ENCODE measurements at places on chromosomes 7 and 10.

- no peak for DNase-seq
Observed at GRCh38 chr10:100888957-100889356, 23.8 kb upstream of the SLF2 start.

GRCh38 chr7:142722248-142722794 lies 27.0 kb upstream of the PRSS1 start:
- no peak for DNase-seq

GRCh38 chr10:63210611-63211196 lies 77.6 kb downstream of the NRBF2 start:
- no peak for DNase-seq

DNA sequence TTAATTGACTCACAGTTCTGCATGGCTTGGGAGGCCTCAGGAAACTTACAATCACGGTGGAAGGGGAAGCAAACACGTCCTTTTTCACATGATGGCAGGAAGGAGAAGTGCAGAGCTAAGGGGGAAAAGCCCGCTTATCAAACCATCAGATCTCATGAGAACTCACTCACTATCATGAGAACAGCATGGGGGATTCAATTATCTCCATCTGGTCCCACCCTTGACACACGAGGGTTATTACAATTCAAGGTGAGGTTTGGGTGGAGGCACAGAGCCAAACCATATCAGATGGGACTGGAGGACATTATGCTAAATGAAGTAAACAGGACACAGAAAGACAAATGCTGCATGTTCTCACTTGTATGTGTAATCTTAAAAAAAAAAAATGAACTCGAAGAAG lies 141.4 kb upstream of the HABP2 start:
- DNase-seq: no peak

GRCh38 chr10:118939211-118940007 lies 90.1 kb upstream of the NANOS1 start:
- DNase-seq: no peak

DNA sequence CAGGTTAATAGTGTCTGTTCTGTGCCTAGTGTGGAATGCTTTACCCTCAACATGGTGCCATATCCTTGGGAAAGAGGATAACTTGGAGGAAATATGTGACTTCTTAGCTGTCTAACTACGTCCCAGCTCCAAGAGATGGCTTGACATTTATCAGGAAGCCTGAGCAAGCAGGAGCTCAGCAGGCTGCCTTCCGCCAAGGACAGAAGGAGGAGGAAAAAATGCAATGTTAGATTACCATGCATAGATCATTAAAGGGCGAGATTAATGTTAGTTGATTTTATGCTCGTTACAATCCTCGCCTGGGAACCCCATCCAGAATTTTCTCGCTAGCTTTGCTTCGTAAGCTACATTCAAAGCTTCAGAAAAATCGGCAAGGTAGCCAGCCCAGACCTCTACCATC lies 97.8 kb downstream of the GFRA1 start:
- DNase-seq: no peak

GRCh38 chr7:95056107-95056739 lies 148.8 kb downstream of the PPP1R9A start:
- DNase-seq: no peak

DNA sequence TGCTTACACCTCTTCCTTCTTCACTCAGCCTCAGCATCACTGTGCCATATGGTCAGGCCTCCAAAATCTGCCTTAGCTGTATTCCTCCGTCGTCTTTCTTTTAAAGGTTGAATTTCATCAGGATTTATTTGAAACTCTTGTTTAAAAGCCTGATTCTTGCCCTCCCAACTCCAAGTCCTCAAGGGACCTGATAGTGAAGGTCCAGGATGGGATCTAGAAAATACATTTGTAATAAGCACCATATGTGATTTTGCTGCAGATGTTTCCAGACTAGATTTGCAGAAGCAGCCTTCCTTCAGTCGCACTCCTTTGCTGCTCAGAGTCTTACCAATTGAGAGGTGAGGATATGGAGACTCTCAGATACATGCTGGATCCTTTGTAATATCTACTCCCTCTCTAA lies 101.0 kb upstream of the ANKRD1 start:
- no peak for DNase-seq

- no peak for DNase-seq
Observed at GRCh38 chr7:92705831-92706230, 115.6 kb upstream of the FAM133B start.

- no peak for DNase-seq
Observed at GRCh38 chr10:97454330-97455036, 8.5 kb downstream of the ZDHHC16 start.

DNA sequence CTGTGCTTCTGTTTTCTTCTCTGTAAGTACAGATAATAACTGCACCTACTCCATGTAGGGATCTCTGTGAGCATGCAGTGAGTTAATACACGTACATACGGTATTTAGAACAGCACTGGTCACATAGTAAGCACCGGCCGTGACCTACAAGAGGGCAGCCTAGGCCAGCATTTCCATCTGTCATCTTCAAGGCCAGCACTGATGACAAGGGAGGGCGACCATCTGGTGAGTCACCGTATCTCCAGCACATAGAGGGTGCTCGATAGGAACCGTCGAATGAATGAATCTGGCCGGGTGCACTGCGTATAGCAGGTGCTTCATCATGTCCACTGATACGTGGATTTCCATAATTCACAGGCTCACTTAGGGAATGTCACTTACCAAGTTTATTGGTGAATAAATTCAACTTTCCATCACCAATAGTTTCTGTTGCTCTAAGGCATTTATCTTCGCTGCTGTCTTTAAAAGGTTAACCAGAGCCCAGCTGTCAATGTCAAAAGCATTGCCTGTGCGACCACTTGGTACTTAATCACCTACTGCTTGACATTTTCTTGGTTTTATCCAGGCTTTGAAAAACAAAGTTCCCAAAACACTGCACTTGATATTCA lies 8.3 kb downstream of the NOD1 start:
- DNase-seq: no peak

- DNase-seq: no peak
Observed at GRCh38 chr7:157853789-157854065, 516.9 kb downstream of the DNAJB6 start.

DNA sequence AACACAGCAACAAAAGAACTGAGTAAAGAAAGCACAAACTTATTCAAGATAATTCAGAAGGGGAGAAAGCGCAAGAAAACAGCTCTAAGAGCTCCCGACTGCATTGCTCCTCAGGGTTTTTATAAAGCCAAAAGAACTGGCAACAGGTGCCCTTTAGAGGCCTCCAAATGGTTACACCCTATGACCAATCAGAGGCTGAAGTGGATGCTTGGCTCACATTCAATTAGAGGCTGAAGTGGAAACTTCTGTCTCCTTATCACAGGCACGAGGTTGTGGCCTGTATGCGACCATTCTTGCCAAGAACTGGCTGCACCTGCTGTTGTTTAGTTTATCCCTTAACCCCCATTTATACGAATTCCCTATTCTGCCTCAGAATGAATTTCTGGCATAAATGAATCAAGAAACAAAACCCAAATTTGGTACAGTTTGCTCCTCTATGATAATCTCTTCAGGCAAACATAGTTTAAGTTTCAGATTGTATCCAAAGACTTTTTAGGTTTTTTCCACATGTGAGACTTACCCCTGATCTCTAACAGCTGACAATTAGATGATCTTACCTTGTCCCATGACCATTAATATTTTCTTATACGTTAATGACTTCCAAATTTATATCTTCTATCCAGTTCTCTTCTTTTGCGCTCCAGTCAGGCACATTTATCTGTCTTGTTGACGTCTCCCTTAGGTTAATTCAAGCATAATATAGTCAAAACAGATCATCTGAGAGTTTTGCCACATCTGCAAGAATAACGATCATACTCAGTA lies 504.8 kb downstream of the NXPH1 start:
- no peak for DNase-seq

- DNase-seq: no peak
Observed at GRCh38 chr10:102773320-102773719, 29.6 kb downstream of the WBP1L start.

DNA sequence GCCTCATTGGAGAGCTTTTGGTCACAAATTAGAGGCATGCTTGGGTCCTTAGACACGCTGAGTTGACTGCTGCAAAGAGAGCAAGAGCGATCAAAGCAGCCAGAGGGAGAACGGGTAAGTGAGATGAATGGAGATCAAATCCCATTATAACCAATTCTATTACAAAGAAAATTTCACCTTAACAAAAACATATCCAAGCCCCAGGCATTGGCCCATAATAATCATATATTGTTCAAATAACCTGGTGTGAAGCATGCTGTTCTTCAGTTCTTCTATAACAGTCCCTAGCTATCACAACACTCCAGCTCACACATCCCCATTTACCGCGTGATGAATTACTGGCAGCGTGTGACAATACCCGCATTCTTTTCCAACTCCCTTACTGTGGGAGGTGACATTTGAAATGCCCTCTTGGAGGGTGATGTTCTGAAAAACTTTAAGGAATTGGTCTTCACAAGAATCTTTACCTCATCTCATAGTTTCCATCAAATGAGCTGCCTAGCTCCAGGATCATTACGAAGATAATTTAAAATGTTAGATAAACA lies 156.1 kb upstream of the PLXNA4 start:
- DNase-seq: no peak

DNA sequence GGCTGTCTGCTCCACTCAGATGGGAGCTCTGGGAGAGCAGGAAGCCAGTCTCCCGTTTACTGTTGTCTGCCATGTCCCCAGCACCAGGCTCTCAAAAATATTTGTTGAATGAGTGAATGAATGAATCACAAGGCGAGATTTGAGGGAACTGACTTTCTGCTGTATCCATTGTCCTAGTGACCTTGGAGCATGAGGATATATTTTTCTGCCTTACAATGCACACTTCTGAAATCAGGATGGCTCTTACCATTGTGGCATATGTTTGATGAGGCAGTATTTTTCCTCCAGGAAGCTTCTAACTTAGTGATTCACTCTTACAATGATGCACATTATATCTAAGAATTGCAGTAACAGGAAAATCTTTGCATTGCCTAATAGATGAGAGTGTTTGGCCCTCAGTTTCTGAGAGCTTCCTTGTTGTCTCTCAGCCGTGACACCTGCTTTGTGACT lies 136.4 kb downstream of the RPS24 start:
- no peak for DNase-seq

- DNase-seq: no peak
Observed at GRCh38 chr10:25176421-25176968, 1.7 kb downstream of the GPR158 start.

- DNase-seq: no peak
Observed at GRCh38 chr10:75272896-75273295, 37.1 kb upstream of the COMTD1 start.

GRCh38 chr10:47283101-47283630 lies 16.8 kb upstream of the GDF10 start:
- DNase-seq: no peak

GRCh38 chr10:80498078-80498832 lies 39.4 kb upstream of the SH2D4B start:
- no peak for DNase-seq

DNA sequence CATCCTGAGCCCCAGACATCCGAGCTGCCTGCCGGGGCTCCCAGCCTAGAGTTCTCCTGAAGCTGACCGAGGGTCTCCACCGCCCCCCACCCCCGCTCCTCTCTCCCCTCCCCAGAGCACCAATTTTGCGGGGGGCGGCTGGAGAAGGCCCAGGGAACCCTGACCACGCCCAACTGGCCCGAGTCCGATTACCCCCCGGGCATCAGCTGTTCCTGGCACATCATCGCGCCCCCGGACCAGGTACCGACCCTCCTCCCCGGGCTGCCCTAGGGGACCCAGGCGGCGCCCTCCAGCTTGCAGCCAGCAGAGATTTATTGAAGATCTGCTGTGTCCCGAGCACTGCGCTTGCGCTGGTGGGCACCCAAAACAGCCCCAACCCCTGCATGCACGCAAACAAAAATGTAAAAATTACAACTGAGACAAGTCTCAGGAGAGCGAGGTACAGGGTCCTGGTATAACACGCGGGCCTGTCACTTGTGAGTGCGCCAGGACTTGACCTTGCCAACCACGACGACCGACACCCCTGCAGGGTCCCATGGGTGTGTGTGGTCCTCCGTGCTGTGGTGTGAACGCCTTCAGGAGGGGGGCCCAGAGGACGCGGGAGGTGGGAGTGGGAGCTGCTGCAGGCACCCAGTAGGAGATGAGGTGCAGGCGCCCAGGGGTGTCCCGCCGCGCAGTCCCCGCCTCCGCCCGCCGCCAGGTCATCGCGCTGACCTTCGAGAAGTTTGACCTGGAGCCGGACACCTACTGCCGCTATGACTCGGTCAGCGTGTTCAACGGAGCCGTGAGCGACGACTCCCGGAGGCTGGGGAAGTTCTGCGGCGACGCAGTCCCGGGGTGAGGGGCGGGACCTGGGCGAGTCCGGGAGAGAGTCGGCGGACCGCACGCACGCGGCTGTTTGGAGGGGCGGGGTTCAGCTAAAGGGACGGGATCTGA lies 3.1 kb downstream of the PCOLCE start:
- DNase-seq: peak; percentile 13

DNA sequence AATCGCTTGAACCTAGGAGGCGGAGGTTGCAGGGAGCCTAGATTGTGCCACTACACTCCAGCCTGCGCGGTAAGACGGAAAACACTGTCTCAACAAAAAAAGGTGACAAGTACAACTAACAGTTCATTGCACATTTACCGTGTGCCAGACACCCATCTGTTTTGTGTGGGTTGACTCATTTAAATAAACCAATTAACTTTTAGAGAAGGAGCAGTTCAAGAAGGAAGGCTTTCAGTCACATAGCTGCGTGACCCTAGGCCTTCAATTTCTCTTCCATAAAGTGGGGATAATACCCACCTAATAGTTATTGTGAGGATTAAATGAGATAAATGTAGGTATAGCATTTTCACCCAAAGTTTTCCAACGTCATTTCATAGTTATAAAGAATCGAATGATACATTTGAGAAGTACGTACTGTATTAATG lies 52.3 kb upstream of the KDM7A start:
- no peak for DNase-seq

- DNase-seq: no peak
Observed at GRCh38 chr7:13641714-13642113, 347.8 kb downstream of the ETV1 start.

DNA sequence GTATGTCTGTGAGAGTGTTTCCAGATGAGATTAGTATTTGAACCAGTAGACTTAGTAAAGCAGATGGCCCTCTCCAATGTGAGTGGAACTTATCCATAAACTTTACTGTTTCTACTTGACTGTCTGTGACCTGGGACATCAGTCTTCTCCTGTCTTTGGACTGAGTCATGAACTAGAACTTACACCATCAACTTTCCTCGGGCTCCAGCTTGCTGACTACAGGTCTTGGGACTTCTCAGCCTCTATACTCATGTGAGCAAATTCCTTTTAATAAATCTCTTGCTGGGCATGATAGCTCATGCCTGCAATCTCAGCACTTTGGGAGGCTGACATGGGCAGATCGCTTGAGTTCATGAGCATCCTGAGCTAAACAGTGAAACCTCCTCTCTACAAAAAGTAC lies 25.7 kb upstream of the WAPL start:
- no peak for DNase-seq

DNA sequence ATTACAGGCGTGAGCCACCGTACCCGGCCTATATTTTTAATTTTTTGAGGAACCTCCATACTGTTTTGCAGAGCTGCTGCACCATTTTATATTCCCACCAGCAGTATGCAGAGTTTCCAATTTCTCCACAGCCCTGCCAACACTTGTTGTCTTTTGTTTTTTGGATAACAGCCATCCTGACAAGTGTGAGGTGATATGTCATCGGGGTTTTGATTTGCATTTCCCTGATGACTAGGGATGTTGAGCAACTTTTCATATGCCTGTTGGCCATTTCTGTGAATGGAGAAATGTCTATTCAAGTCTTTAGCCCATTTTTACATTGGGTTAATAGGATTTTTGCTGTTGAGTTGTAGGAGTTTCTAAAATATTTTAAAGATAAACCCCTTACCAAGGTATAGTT lies 22.2 kb downstream of the ENTPD7 start:
- DNase-seq: peak; percentile 36
